ENCODE measurements at places on chromosomes 16 and 17.
A peak's percentile ranks its signal among the peaks of the same experiment; 100 is the strongest.

GRCh38 chr16:67801241-67801640, 5.1 kb downstream of the RANBP10 start:
- no peak for DNase-seq

- peak; percentile 47 for DNase-seq
Observed at GRCh38 chr17:35568561-35568960, 7.9 kb upstream of the SLFN14 start.

DNA sequence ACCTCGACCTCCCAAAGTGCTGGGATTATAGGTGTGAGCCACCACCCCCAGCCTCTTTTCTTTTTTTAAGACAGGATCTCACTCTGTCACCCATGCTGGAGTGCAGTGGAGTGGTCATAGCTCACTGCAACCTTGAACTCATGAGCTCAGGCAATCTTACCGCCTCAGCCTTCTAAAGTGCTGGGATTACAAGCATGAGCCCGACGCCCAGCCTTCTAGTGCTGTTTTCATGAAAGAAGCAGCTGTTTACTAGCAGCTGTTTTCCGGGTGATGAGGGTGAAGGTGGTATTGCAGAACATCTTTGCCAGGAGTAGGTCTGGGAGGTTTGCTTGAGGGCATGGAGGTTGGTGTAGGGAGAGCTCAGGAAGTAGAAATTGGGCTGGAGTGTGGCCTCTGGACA, 2.0 kb downstream of the ADCY7 start:
- no peak for DNase-seq

GRCh38 chr16:13453325-13453724, 466.6 kb upstream of the ERCC4 start:
- peak; percentile 42 for DNase-seq

GRCh38 chr16:54061454-54061853, 225.1 kb downstream of the IRX3 start:
- DNase-seq, result no peak

DNA sequence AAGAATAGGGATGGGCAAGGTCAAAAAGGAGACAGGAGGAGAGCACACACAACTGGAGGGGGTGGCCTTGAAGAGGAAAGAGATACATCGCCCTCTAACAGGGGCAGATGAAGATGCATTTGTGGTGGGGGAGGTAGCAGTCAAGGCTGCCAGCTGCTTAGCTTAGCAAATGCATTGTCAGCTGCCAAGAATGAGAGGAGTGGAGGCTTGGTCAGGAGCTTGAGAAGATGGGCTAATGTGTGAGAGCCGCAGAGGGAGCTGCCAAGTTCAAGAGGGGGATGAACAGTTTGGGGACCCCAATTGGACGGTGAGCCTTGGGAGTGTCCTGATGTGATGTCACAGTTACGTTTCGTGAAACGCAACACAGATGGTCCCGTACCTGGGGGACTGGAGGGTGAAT, 28.9 kb upstream of the GNA13 start:
- DNase-seq, result no peak

DNA sequence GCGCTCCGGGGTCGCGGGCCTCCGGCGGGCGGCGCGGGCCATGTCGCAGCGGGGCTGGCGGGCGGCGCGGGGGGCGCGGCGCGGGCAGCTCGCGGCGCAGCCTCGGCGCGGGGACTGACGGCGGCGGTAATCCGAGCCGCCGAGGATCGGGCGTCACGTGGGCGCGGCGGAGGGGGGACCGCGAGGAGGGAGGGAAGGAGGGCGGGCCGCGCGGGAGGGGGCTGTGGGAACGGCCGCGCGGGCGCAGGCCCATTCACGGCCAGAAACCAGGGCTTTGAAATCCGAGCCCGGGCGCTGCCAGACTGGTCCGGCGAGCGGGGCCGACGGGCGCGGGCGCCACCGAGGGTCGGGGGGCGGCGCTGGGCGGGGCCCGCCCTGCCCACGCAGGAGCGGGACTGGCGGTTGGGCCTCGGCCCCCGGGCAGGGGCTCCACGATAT, at the start of gene MTSS2:
MTSS2 (minus strand) TSS at position 116 of the 438 bp plus-strand sequence. CDS start 262 bp downstream, outside the sequence.
- peak; percentile 89 for DNase-seq

GRCh38 chr17:66496306-66496705, 193.9 kb downstream of the PRKCA start:
- no peak for DNase-seq

DNA sequence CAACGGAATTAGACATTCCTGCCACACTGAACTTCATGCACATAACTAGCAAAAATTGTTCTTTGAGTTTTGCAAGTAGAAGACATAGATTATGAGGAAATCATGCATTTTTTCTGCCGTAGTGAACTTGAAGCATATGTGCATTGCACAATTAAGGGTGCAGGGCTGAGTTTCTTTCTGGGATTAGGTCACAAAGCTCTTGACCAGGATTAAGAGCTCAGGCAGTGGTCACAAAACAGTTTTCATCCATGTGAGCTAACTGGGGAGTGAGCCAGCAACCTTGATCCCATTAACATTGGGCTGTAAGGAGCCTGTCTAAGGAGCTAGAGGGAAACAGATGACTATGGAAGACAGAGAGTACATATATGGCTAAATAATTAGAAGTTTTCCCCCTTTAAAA, 143.7 kb downstream of the PMP22 start:
- no peak for DNase-seq

GRCh38 chr16:397736-398332, 835 bp downstream of the NME4 start:
- DNase-seq, result peak; percentile 67

GRCh38 chr16:6335072-6335471, 997.6 kb upstream of the RBFOX1 start:
- DNase-seq, result peak; percentile 37

DNA sequence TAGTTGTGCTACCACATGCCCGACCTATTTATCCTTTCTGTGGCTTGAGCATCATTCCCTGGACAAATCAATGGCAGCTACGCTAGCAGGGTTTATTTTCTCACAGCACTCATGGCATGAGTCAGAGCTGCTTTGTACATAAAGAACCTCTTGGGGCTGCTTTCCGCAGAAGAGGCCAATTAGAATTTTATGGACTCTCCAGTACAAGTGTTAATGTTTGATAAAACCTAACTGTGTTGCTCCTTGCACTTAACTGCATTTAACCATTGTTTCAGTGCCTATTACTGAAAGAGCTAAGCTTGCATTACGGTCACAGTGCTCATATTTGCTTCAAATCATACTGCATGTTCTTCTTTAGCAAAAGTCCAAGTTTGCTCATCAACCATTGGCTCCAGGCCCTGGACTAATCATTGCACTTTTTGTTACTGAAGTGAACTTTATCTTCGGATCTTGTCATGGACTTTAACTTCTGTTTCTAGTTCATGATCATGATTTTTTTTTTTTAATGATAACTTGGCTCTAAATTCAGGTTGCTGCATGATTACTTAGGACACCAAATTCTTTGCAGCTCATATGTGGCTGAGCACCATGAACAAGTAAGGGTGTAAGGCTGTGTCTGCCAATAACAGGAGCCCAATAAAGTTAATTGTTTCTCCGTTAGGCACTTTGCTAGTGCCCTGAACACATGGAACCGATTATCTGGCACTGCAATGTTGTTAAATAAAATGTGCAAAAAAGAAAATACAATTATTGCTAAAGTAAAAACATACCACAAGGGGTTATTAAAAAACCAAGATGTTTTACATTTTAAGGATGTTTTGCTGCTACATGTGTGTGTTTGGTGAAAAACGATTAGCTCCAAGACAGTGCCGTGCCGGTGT, 492.2 kb downstream of the KCNJ2 start:
- peak; percentile 77 for DNase-seq

DNA sequence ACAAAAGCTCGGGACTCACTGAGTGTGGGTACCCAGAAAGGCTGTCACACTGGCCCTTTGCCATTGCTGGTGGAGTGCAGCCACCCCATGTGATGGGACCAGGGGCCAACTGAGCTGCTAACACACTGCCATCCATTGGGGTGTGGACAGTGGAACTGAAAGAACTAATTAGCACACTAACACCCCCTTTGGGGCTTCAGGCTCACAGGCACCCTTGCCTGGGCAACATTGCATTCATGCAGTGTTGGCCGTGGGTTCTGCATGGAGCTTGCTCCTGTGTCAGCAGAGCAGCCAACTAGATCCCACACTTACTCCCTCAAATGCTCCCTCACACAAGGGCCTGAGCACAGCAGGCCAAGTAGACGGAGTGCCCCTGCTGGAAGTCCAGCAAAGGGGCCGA, 476.0 kb upstream of the ASIC2 start:
- DNase-seq, result no peak

- no peak for DNase-seq
Observed at GRCh38 chr17:83159204-83160049, 80.0 kb downstream of the METRNL start.

DNA sequence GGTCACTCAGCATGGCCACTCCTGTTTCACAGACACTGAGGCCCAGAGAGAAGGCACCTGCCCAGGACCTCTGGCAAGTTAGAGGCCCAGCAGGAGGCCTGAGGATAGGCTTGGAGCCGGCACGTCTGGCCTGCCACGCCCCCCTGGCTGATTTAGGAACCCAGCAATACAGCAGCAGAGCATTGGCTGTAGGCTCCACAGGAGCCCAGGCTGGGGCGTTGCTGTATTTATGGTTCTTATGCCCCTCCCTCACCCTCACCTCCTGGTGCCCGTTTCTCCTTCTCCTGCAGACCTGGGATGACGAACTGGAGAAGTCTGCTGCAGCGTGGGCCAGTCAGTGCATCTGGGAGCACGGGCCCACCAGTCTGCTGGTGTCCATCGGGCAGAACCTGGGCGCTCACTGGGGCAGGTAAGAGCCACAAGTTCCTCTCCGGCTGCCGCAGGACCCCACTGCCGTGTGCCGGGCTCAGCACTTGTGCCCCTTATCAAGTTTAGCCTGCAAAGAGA, 25.8 kb downstream of the CRISPLD2 start:
- DNase-seq, result no peak

GRCh38 chr16:28003923-28004322, 59.6 kb downstream of the GSG1L start:
- DNase-seq, result no peak

GRCh38 chr17:64110379-64111152, 19.4 kb downstream of the ERN1 start:
- no peak for DNase-seq

DNA sequence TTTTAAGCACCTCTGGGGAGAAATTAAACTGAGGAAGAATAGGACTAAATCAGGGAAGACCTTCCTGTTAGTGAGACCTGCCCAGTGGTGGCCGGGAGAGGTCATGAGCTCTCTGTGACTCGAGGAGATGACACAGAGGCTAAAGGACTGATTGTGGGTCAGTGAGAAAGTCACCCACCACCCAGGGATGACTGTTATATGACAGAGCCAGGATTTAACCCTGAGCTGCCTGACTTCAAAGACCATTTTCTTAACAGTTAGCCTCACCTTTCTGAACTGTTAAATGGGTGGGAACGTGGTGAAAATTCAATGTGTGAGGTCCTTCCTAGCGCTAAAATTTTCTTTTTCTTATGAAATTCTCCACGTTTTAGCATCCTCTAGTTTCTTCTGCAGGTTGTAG, 72.5 kb downstream of the WSB1 start:
- DNase-seq, result no peak

- DNase-seq, result no peak
Observed at GRCh38 chr16:84042879-84043485, 387 bp upstream of the SLC38A8 start.

- no peak for DNase-seq
Observed at GRCh38 chr17:16662936-16663335, 9.3 kb upstream of the ZNF624 start.

DNA sequence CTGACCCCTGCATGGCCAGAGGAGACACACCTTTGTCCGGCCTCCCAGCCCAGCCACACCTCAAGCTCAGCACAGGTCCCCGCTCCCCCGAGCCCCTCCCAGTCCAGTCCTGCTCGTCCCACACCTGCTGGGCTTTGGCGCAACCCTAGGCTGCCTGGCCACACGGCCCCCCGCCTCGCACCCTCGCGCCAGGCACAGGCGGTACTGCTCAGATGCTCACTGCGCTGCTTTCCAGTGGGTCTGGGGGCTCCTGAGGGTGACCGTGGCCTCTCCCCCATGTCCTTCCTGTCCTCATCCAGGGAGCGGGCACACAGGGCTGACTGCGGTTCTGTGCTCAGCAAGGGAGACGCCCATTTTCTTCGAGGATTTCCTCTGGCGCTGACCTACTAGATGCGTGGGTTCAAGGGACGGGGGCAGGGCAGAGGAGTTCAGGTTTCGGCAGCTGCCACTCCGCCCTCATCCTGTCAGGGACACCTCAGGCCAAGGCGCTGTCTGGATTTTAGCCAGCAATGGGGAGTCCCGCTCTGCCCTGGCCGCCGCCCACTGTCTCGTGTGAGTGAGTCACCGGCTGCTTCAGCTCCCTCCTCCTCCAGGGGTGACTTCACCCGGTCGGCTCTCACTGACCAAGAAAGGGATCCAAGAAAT, 118.0 kb upstream of the ZNF469 start:
- DNase-seq, result peak; percentile 97

DNA sequence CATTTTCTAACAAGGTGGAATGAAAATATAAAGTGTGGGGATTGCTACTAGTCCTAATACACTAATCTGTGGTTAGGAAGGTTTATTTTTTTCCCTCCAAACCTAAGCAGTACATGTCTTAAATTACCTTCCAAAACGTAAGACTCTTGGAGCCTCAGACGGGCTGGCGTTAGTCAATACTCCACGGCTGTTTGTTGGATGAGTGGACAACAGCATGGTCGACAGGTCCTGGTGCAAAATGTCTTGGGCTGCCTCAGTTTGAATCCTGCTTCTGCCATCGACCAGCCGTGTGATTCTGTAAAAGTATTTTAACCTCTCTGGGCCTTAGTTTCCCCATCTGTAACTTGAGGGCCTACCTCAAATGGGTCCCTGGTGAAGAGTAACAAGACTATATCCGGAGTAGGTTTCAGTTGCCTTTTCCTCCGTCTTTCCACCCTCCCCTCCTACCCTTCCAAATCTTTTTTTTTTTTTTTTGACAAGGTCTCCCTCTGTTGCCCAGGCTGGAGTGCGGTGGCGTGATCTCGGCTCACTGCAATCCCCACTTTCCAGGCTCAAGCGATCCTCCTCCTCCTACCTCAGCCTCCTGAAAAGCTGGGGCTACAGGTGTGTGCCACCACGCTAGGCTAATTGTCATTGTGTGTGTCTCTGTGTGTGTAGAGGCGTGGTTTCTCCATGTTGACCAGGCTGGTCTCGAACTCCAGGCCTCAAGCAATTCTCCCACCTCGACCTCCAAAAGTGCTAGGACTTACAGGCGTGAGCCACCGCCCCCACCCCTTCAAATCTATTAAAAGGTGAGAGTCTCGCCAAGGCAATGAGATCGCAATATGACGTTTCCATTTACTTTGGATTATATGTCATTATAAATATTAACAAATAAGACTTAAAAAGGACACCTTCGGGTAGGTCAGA, 5.8 kb downstream of the SCGB1C2 start:
- DNase-seq, result no peak

GRCh38 chr17:31657876-31658275, 201.2 kb downstream of the COPRS start:
- DNase-seq, result no peak
